Tracheal epithelial cell (primary cell): ENCODE measurements at places on chromosomes 4 and X. TPM values are rescaled to one million over a fixed set of nuclear protein-coding genes. Genes with fewer than 3 reads are reported as not detected.

GRID2 gene
- under 0.01 TPM in 1 of 2 replicates, not detected in the other for total RNA-seq

RAI2 gene
- total RNA-seq, result not detected in 2 replicates

ASB9 gene
- 0.64 and 1.2 TPM in 2 replicates for total RNA-seq

TNMD gene
- total RNA-seq, result not detected in 2 replicates

SASH3 gene
- not detected in 2 replicates for total RNA-seq

CFAP97 gene
- total RNA-seq, result 34.0 and 43.3 TPM in 2 replicates

TRIM61 gene
- total RNA-seq, result under 0.01 and 0.64 TPM in 2 replicates

SPIN3 gene
- total RNA-seq, result 4.8 and 6.0 TPM in 2 replicates

CORIN gene
- total RNA-seq, result under 0.01 and 0.64 TPM in 2 replicates

ADGRA3 gene
- total RNA-seq, result 38.3 and 39.9 TPM in 2 replicates

ATOH1 gene
- not detected in 2 replicates for total RNA-seq

ENPEP gene
- total RNA-seq, result 0.21 and 3.9 TPM in 2 replicates

TSR2 gene
- 5.8 and 6.0 TPM in 2 replicates for total RNA-seq

TLR1 gene
- 3.6 TPM in 1 of 2 replicates, not detected in the other for total RNA-seq

ARHGAP24 gene
- total RNA-seq, result 8.2 and 9.2 TPM in 2 replicates

CT83 gene
- total RNA-seq, result 1.1 TPM in 1 of 2 replicates, not detected in the other

AFF2 gene
- 0.24 TPM in 1 of 2 replicates, not detected in the other for total RNA-seq

GUCY1A1 gene
- 0.64 and 4.8 TPM in 2 replicates for total RNA-seq

HSD17B13 gene
- not detected in 2 replicates for total RNA-seq

CLCN4 gene
- 2.4 and 3.0 TPM in 2 replicates for total RNA-seq

GRIA3 gene
- under 0.01 and 0.24 TPM in 2 replicates for total RNA-seq

TBC1D25 gene
- total RNA-seq, result 3.2 and 5.5 TPM in 2 replicates

RBM46 gene
- total RNA-seq, result under 0.01 and 0.43 TPM in 2 replicates

TEX13D gene
- total RNA-seq, result not detected in 2 replicates

SCFD2 gene
- total RNA-seq, result 16.4 and 27.0 TPM in 2 replicates

ZDHHC15 gene
- total RNA-seq, result not detected in 2 replicates

SAGE1 gene
- total RNA-seq, result not detected in 2 replicates

RP2 gene
- total RNA-seq, result 14.9 and 17.6 TPM in 2 replicates

CENPVL1 gene
- not detected in 2 replicates for total RNA-seq

ZNF280C gene
- total RNA-seq, result 1.2 and 2.1 TPM in 2 replicates

L1CAM gene
- total RNA-seq, result 0.85 and 20.7 TPM in 2 replicates

TEX13B gene
- not detected in 2 replicates for total RNA-seq

FRMD7 gene
- total RNA-seq, result not detected in 2 replicates

PRKG2 gene
- total RNA-seq, result 1.2 and 5.5 TPM in 2 replicates

KLHL34 gene
- 0.21 TPM in 1 of 2 replicates, not detected in the other for total RNA-seq

SMIM10L2A gene
- total RNA-seq, result 2.2 and 5.5 TPM in 2 replicates

SCD5 gene
- 3.8 and 64.8 TPM in 2 replicates for total RNA-seq

SHOX gene
- under 0.01 TPM in 1 of 2 replicates, not detected in the other for total RNA-seq

MAOA gene
- 59.8 and 243 TPM in 2 replicates for total RNA-seq

ADH1C gene
- not detected in 2 replicates for total RNA-seq

BANK1 gene
- 0.43 and 0.72 TPM in 2 replicates for total RNA-seq

SPANXN5 gene
- 0.24 TPM in 1 of 2 replicates, not detected in the other for total RNA-seq

CHM gene
- 10.0 and 14.5 TPM in 2 replicates for total RNA-seq

GLA gene
- 13.4 and 29.9 TPM in 2 replicates for total RNA-seq

CT47B1 gene
- not detected in 2 replicates for total RNA-seq

MAGEE2 gene
- total RNA-seq, result not detected in 2 replicates

AMOT gene
- under 0.01 and 1.2 TPM in 2 replicates for total RNA-seq

SOWAHB gene
- 28.2 and 28.3 TPM in 2 replicates for total RNA-seq

BEND2 gene
- total RNA-seq, result not detected in 2 replicates

MORC4 gene
- total RNA-seq, result 25.5 and 32.4 TPM in 2 replicates

COL4A6 gene
- total RNA-seq, result 24.1 and 26.9 TPM in 2 replicates

SPP1 gene
- total RNA-seq, result 2.3 and 139 TPM in 2 replicates

UGT2B17 gene
- not detected in 2 replicates for total RNA-seq
